ENCODE measurements at places on chromosomes 2 and 18. TPM values are rescaled to one million over a fixed set of nuclear protein-coding genes. Genes with fewer than 3 reads are reported as not detected.

- no peaks in the 10 kb centered on the region for H3K4me1 ChIP-seq
- no peak for DNase-seq
- H3K4me3 ChIP-seq = no peak overlapping the region
- no peaks in the 10 kb centered on the region for H3K36me3 ChIP-seq
- peak overlapping the region; percentile 70 for H3K27ac ChIP-seq
- H3K27me3 ChIP-seq = no peaks in the 10 kb centered on the region
Observed at GRCh38 chr2:1594373-1595171, 149.7 kb downstream of the PXDN start.

DNA sequence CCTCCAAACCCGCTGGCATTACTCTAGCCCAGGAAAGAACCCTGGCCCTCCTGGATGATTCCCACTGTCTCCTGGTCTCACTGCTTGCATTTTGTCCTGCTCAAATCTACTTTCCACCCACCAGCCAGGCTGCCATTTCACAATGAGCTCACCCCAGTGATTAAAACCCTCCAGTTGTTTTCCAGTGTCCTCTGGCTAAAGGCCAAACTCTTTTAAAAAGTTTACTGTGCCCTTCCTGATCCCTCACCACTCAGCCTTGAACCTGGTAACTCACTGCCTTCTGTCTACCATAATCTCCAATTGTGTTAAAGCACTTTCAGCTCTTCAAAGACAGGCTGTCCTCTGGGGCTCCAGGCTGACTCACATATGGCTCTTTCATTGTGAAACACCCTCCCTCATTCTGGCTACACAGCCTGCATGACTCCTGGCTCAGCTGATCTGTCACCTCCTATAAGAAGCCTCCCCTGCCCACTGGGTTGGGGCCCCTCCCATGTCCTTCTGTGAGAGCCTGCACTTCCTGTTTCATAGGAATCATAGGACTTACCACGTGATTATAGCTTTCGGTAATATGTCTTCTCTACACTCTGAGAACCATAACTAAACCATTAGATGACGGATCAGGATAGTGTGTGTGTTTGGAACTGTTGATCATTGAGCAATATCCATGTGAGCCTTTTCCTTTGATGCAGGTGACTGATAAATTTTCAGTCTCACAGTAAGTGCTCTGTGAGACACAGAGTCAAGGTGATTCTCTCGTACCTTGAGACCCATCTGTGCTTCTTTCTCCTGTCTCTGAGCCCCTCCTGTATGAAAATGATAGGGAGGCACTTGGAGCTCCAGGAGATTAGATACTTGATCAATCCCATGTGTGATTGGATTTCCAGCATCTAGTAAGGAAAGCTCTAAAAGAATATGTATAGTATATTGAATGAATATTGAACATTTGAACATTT is 590.8 kb upstream of the ID2 start:
- peak; percentile 81 for DNase-seq
- no peak overlapping the region for H3K4me3 ChIP-seq
- no peaks in the 10 kb centered on the region for H3K27me3 ChIP-seq
- H3K36me3 ChIP-seq = no peaks in the 10 kb centered on the region
- H3K27ac ChIP-seq = no peak overlapping the region

C2orf69 gene
- total RNA-seq = 10.4 TPM

DNA sequence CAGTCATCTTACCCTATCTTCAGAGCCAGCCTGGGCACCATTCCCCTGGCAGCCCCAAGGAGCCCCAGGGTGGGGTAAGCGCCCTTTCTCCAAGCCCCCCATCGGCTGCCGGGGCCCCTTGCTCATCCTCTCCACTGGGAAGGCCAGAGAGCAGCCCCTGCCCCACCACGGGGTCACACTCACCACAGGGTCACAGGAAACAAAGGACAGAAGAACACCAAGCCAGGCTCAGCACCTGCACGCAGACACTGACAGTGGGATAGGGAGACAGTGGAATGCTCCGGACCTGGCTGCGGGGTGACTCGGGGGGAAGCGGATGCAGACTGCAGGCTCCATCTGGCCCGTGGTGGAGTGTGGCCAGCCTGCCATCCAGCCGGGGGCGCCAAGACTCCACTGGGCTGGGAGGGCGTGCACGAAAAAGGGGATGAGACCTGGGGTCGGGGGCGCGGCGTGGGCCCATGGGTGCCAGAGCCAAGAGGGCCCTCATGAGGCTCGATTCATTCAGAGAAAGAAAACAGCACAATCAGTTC is 21.1 kb downstream of the HDAC4 start:
- peaks cover 50% of the 10 kb centered on the region for H3K4me1 ChIP-seq
- H3K36me3 ChIP-seq = peaks cover 18% of the 10 kb centered on the region
- H3K27ac ChIP-seq = peak overlapping the region; percentile 52
- peak; percentile 68 for DNase-seq
- H3K4me3 ChIP-seq = no peak overlapping the region

DNA sequence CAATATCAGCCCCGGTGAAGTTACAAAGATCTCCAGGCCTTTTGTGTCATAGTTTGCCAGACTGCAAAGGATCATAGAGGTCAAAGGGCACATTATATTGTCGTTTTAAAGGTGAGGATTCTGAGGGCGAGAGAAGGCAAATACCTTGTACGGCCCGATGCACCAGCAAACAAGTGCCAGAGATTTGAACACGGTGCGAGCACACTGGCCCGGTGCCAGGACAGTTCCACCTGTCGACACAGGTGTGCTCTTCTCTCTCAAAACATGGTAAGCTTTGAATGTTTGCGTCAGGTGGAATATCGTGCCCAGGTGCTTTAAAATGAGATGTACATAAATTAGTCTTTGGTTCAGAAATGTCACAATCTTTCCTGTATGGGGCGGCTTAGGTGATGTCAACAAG is 776.1 kb upstream of the ID2 start:
- no peaks in the 10 kb centered on the region for H3K27me3 ChIP-seq
- H3K4me3 ChIP-seq = no peak overlapping the region

ALPI gene
- not detected for total RNA-seq

GRCh38 chr2:97759727-97760407 is 46.5 kb downstream of the ZAP70 start:
- H3K36me3 ChIP-seq = peaks cover 70% of the 10 kb centered on the region
- no peaks in the 10 kb centered on the region for H3K27me3 ChIP-seq
- DNase-seq = no peak
- no peak overlapping the region for H3K4me3 ChIP-seq
- no peak overlapping the region for H3K27ac ChIP-seq
- no peaks in the 10 kb centered on the region for H3K4me1 ChIP-seq

DNA sequence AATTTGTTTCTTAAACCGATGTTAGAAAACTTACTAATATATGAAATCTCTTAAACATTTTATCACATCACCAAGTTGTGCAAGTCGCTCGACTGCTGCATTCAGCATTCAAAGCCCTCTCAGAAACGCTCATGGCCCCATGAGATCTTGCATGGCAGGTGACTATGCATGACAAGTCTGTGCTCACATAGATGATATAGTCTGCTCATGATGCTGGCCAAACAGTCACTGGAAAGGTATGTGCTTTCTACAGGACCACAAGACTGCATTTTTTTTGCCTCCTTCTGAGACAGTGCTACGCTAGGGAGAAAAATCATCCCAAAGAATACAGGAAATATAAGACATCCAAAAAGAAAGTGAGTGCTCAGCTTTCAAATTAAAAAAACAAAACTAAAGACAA is 98.3 kb upstream of the ZBTB14 start:
- DNase-seq = no peak
- no peaks in the 10 kb centered on the region for H3K27me3 ChIP-seq
- H3K4me3 ChIP-seq = no peak overlapping the region
- no peaks in the 10 kb centered on the region for H3K36me3 ChIP-seq

DNA sequence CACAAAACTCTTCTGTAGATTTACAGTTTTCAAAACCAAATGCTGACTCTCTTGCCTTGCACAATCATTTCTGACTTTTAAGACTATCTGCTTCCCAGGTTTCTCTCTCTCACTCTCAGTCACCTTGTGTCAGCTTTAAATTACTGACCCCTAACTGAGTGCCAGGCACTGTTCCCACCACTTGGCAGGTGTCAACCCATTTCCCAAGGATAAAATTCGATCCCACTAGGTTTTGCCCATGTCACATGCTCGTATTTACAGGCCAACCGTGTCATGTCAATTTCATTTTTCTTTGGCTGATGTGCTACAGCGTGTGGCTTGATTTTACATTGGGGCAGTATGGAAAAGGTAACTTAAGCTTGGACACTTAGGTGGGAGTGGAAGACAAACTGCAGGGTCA is 26.1 kb upstream of the LMAN1 start:
- no peaks in the 10 kb centered on the region for H3K27me3 ChIP-seq
- DNase-seq = no peak
- no peak overlapping the region for H3K27ac ChIP-seq

TGIF1 gene
- 32.1 TPM for total RNA-seq

TTC21B gene
- 33.5 TPM for total RNA-seq

GRCh38 chr18:73235491-73235890 is 367.7 kb upstream of the NETO1 start:
- H3K36me3 ChIP-seq = no peaks in the 10 kb centered on the region
- no peaks in the 10 kb centered on the region for H3K27me3 ChIP-seq
- H3K4me3 ChIP-seq = no peak overlapping the region
- H3K4me1 ChIP-seq = no peaks in the 10 kb centered on the region

GRCh38 chr2:101802329-101802728 is 104.8 kb downstream of the MAP4K4 start:
- DNase-seq = no peak
- H3K27me3 ChIP-seq = no peaks in the 10 kb centered on the region
- no peaks in the 10 kb centered on the region for H3K36me3 ChIP-seq
- peaks cover 71% of the 10 kb centered on the region for H3K4me1 ChIP-seq

PRKAG3 gene
- not detected for total RNA-seq

RBKS gene
- total RNA-seq = 3.1 TPM
